ENCODE measurements at places on chromosomes 6 and 20.

DNA sequence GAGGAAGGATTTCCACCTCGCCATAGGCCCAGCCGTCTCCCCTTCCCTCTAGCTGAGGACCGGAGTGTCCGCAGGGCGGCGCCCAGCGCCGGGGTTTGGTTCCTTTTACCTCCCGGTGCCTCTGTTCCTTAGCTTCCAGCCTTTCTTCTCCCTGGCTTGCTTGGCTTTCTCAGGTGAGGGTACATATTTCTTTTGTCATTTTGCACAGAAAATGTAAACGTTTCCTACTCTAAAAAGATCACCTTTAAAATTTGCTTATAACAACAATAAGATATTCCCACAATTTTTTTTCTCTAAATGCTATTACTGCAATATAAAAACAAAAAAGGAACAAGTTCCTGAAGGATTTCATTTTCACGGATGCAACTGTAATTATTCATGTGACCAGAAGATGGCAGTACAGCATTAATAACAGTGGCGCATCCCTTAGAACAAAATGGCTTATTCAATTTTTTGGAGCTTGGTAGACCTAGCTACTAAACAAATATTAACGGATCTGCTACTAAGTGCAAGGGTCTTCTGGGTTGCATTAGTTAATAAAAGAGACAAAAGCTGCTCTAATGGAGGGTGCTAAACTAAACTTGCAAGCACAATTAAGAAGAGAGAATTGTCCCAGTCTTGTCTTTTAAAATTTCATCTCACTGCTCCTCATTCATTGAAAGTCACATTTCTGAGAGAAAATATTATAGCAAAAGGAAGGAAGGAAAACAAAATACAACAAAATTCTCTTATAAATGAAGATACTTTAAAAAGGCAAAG is 172.9 kb downstream of the ADGRG6 start:
- no peak for DNase-seq

DNA sequence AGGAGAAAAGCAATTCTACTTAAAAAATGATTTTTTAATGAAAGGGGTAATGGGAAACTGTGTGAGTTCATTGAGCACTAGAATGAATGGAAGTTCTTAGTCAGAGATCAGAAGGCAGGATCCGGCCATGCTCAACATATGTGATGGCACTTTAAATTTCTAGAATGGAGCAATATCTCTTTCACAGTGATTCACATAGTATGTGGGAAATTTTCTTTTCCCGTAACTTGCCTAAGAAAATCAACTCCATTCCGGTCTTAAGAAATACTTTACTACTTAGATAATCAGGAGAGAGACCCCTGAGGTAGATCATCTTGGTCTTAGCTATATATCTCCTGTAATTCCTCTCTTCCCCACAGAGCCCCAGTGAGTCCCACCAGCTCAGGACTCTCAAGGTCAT is 131.8 kb downstream of the SCML4 start:
- DNase-seq, result no peak

DNA sequence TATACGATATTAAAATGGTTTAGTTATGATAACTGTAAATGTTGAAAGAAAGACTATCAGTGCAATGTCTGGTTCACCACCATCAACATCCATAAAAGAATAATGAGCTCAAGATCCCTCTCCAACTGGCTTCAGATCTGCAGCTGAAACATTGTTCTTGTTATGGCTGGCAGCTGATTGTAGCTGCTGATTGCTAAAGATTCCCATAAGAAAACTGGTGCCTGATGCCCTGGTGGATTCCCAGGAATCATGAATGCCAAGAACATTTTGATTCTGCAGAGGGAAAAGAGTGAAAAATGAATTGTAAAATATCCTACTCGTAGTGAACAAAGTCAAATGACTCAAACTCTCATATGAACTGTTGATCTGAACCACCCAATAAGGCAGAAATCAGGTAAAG is 1160.2 kb downstream of the EPHA7 start:
- DNase-seq, result no peak

- DNase-seq, result no peak
Measured at GRCh38 chr6:157726892-157727628, 96.0 kb upstream of the SNX9 start.

DNA sequence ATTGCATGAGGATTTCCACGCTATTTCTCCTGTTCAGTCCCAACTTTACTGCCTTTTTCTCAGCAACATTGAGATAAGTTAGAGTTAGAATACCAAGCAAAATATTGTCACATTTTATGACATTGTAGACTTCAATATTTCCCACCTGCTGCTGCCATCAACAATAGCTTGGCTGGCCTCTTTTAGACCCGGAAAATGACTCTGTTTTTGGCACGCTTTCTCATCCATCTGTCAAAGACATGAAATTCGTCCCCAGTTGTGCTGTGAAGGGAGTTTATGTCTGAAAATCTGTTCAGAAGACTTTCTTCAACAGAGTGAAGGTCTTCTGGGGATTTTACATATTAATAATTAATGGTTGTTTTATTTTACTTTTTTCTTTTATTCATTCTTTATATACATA is 857.3 kb downstream of the FRK start:
- no peak for DNase-seq

DNA sequence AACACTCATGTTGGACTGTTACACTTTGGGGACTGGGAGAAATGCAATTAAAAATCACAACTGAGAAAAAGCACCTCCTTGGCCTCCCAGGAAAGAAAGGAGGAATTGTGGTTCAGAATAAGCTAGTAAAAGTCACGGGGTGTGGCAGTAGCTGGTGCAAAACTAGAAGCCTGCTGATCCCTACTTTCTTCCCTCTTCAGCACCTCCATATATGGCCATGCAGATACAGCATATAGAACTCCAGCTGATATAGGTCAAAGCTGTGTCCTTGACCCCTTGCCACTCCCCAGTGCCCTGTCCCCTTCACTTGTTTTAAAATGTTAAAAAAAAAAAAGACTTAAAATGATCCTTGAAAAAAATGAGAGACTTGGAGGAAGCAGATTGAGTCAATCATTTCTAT is 5.5 kb upstream of the FLRT3 start:
- DNase-seq, result no peak

DNA sequence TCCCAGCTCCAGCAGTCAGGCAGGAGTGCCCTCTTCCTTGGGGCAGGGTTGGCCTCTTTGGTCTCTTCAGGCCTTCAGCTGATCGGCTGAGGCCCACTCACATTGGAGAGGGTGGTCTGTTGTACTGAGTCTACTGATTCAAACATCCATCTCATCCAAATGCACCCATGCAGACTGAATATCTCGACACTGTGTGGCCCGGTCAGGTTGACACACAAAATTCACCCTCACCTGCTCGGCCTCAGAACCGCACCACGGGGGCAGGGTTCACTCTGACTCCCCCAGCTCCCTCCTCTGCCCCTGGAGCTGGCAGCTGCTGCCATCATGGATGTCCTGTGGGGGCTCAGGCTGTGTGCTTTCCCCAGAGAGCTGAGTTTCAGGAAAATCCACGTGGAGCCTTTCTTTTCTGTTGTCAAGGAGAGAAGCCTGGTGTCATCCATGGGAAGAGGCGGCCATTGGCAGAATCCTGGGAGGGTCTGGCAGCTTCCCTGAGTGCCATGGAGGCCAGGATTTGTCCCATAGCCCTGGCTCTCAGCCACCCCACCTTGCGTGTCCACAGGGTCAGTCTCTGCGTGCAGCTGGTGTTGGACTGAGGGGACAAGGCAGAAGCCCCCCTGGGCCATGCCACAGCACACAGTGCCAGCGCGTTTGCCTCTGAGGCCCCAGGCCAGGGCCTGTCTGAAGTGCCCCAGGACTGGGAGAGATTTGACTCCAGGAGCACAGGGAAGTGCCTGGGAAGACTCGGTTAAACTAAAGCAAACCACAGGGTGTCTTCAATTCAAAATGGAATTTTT is 114.1 kb downstream of the ERMARD start:
- no peak for DNase-seq

GRCh38 chr6:6319952-6320811 is at the start of gene F13A1:
TSS of gene F13A1 (minus strand) at chr6:6320662. CDS start at chr6:6318664, 1,998 bp downstream.
- DNase-seq, result no peak

- no peak for DNase-seq
Measured at GRCh38 chr6:15894973-15895725, 232.3 kb upstream of the DTNBP1 start.

GRCh38 chr20:42482808-42483207 is 706.9 kb downstream of the PTPRT start:
- no peak for DNase-seq

DNA sequence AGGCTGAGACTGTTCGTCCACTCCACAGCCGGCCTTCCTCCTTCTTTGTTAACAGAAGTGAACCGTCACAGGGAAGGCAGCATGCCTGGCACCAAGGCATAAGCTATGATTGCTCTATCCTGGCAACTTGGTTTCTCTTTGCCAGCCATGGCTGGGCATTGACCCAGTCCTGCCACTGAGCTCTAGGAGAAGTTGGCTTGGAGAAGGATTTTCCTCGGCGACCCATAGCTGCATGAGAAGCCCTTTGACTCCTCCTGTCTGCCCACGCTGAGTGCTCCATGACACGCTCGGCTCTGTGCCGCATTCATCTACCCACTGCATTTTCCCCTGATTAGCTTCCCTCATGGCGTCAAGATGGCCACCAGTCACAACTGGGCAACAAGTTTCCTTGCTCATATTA is 111.8 kb upstream of the EXOC2 start:
- DNase-seq, result no peak

DNA sequence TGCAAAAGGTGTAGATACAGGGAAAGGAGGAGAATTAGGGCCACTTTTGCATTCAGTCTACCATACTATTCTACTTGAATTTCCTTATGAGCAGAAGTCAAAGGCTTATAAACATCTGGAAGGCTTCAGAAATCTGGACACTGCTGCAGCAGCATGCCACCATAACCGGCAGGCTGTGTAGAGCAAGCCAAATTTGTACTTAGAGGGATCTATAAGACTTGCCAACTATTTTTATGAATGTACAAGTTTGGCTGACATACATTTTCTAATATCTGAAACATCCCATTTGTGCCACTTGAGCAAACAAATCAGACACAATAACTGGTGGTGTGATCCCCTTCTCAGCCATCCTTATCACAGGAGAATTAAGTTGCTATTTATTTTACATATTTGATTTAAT is 14.0 kb upstream of the PLCB1 start:
- no peak for DNase-seq

DNA sequence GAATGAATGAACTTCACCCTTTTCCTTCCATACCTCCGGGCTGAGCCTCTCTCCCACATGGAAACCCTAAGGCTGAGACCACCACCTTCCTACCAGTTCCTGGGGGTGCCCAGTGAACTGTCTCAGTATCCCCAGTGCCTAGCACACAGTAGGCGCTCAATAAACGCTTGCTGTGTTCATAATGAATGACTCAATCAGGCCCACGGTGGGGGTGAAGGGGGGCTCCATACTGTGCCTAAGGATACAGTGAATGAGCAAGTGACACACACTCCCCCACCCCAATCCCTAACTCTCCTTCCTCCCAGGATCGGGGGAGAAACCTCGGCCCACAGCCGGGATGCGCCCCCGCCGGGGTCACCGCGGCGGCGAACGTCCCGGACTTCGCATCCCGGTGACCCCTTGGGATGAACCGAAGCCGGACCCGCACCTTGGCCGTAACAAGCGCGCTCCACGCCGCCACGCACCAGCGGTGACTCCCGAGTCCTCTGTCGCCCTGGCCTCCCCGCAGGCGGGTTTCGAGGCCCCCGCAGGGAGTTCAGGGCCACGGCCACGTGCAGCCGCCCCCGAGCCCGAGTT is 592 bp downstream of the KCNG1 start:
- DNase-seq, result no peak

DNA sequence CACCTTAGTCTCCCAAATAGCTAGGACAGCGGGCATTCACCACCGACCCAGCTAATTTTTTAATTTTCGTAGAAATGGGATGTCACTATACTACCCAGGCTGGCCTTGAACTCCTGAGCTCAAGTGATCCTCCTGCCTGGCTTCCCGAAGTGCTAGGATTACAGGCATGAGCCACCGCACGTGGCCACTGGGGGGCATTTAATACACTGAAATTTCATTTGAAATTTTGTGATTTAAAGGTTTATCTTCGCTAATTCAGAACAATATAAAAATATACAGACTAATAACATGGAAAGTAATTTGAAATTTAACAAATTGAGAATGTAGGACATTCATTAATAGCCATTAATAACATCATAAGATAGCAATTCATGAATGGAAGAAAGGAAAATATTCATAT is 20.5 kb upstream of the TBC1D32 start:
- DNase-seq, result no peak

DNA sequence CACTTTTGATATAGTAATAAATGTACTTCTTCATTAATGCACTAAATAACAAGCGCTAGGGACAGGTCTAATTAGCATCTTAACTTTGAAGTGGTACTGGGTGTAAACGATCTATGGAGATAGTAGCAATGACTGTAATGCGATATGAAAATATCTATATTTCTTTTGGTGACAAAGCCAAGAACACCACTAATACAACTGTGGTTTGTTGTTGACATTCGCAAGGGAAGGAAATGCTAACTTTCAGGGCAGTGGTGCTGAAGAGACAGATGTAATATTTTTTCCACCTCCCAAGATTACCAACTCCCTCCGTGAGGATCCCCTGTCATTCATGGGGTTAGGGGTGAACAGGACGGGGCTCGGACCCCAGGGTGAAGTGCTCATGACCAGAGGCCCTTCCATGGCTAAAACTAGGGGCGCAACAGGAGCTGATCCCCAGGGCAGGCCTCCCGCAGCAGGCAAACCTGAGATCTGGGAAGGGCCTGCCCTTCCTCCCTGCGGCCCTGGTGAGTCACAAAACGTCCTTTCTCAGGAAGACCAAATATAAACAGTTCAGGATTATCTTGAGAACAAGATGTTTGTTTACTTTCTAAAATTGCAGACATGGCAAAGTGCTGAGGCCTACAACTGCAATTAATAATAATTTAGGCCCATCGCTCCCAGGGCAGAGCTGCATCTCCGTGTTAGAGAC is 65.0 kb upstream of the TOX2 start:
- DNase-seq, result no peak

DNA sequence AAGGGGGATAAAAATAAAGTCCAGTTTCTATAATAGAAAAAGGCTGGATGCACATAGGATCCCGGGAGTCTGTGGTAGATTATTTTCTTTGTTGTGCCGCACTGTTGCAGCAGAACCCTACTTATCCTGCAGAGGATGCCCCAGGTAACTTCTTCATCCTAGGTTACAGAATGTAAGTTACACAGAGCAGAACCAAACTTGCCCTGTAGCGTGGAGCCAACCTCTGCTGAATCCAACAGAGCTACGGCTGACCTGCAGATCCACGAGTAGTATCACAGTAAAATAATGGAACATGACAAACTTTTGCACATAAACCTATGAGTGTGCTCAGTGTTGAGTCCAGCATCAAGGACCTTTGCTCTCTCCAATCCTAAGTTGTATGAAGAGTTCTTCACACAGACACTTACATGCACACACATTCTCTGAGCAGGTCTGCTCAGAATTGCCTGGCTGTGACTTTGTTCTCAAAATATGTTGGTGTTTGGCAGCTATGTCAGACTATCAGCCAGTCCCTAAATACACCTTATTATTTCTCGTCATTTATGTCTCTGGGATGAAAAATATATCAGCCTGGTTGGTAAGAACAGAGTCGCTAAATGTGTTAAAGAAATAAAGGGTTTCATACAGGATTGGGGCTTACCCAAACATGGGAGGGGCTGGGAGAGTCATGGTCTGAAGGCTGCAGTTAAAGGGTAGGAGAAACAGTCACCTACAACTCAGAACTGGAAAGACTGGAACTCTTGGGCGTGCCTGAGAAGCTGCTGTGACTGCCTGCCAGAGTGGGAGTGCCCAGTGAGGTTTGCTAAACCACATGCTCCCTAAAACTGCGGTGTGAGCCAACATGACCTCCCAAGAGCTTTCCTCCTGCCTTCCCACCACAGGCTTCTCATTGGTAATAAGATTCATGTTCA is 165.1 kb upstream of the SLC24A3 start:
- no peak for DNase-seq

GRCh38 chr6:13433709-13434121 is 53.7 kb downstream of the GFOD1 start:
- DNase-seq, result no peak
